ENCODE measurements at places on chromosomes 16 and 17.

DNA sequence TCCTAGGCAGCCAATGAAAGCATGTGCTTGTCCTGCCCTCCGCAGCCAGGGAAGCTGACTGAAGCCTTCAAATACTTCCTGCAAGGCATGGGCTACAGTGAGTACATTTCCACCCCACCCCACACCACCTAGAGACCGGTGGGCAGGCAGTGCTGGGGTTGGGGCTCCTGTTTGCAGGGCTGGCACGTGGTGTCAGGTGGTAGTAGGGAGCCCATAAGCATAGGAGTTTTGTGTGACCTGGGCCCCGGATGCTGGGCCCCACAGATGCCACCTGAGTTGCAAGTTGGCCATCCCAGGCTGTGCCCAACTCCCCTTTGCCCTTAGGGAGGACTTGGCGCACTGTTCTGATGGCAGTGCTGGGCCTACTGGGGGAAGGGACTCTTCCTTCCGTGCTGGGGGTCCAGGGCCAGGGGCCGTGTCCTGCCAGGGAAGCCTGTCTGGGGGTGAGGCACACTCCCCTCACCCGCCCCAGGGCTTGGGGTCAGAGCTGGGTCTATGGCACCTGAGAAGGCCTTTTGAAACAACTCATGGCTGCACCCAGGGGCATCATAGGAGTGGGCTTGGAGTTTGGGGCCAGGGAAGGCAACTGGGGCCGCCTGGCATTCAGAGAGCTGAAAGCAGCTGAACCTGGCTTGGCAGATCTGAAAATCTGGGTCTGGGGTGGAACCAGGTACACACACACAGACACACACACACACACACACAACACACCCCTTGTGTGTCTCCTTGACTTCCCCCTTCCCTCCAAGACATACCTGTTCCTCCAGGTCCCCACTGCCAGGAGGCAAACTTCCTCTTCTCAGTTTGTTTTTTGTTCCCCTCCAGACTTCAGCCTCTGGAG, 5.8 kb upstream of the SETD6 start:
- DNase-seq = no peak

GRCh38 chr16:57743458-57743857, 7.9 kb downstream of the KATNB1 start:
- no peak for DNase-seq

DNA sequence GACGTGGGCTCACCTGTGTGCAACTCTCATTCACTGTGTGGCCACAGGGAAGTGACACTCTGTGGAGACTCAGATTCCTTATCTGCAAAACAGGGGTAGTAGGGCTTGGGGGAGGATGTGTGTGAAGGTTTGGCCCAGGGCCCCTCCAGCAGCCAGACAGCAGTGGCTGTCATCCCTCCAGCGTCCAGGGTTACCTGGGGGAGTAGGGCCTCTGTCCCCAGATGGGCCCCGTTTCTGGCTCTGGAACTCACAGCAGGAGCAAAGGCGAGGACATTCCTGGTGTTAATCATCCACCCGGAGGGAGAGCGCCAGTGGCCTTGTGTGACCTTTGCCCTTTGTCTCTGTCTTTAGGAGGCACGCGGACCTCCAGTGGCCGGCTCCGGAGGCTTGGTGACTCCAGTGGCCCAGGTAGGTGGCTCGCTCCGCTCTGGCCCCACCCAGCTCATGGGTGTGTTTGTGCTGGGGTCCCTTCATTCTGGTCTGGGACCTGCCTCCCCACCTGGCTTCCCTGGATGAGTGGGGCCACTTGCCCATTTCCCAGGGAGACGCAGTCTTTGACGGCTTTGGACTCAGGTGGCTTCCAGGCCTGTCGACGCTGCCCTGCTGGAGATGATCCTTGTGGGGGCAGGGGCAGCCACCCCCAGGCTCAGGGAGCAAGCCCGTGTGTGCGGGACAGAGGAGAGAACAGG, 166.2 kb downstream of the SEC14L1 start:
- DNase-seq = no peak

- DNase-seq = no peak
These were observed 247.7 kb upstream of the PMFBP1 start for GRCh38 chr16:72419638-72420037.

- peak; percentile 30 for DNase-seq
These were observed 14.7 kb upstream of the PLLP start for GRCh38 chr16:57299009-57299718.

DNA sequence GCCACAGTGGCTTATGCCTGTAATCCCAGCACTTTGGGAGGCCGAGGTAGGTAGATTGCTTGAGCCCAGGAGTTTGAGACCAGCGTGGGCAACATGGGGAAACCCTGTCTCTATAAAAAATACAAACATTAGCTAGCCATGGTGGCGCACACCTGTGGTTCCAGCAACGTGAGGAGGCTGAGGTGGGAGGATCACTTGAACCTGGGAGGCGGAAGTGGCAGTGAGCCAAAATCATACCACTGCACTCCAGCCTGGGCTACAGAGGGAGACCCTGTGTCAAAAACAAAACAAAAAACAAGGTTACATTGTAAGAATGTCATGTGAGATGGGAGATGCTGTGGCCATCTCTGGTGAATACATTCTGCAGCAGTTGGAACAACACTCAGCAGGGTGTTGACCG, 13.5 kb downstream of the DUSP14 start:
- DNase-seq = no peak

- DNase-seq = no peak
These were observed 48.9 kb downstream of the IQCK start for GRCh38 chr16:19766988-19767387.

- no peak for DNase-seq
These were observed 14.0 kb downstream of the SALL1 start for GRCh38 chr16:51137097-51137496.

GRCh38 chr16:65497571-65497970, 375.7 kb upstream of the CDH11 start:
- no peak for DNase-seq

GRCh38 chr16:19503461-19504075, 18.3 kb downstream of the GDE1 start:
- DNase-seq = no peak

- no peak for DNase-seq
These were observed 52.6 kb upstream of the CDH8 start for GRCh38 chr16:62088731-62089410.

- no peak for DNase-seq
These were observed 7.2 kb downstream of the SOX9 start for GRCh38 chr17:72128039-72128438.

DNA sequence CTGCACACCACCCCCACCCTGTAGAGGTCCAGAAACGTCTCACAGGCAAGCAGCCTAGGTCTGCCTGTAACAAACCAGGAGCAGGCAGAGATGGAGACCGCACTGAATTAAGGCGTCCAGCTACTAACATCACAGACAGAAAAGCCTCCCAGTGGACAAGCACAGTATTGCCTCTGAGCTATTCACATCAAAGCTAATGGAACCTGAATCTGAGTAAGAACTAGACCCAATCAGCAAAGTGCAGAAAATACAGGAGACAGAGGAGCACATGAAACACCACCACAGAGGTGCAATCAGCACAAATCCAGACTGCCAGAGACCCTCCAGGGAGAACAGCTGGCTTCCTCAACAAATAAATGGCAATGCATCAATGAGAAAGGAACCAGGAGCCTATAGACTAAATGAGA, 22.2 kb upstream of the PEMT start:
- DNase-seq = peak; percentile 29

DNA sequence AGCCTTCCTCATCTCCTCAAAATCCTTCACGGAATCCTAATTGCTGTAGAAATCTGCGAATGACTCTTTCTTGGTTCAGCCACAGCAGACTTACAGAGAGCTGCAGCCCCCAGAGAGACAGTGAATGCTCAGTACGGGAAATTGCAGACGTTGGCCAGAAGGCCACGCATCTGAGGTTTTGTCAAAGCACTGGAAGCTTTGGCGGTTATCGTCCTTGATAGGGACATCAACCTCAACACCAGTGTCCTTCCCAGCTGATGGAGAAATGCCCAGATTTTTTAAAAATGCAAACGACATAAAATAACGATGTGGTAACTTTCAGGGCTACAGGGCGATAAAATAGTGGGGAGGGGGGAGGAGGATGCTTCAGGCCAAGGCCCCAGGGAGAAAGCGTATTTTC, 166.6 kb upstream of the CIBAR2 start:
- no peak for DNase-seq

- no peak for DNase-seq
These were observed 13.3 kb upstream of the MRPL38 start for GRCh38 chr17:75917917-75918445.

- DNase-seq = no peak
These were observed 177.7 kb upstream of the CIBAR2 start for GRCh38 chr16:85289760-85290625.

GRCh38 chr16:84574191-84574590, 43.7 kb downstream of the COTL1 start:
- DNase-seq = no peak

- DNase-seq = no peak
These were observed 26.0 kb upstream of the HNF1B start for GRCh38 chr17:37770631-37771518.

DNA sequence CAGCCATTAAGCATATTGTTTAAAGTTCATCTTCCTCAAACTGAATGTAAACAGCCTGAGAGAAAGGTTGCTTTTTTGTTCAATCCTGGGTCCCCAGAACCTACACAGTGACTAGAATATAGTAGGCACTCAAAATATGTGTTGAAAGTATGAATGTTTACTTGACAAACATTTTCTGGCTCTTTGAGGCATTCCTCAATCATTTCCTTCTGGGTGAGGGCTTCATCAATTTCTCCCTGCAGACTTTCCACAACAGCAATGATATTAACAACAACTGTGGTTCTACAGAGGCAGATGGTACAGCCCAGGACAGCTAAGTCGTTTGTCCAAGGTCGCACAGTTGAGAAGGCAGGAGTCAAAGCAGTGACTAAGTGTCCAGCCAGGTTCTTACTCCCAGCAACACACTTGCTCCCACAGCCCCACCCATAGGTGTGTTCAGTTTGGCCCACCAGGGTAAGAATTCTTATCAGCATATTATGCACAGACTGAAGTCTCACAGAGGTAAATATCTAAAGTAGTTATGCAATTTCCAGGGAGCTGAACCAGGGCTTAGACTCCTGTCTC, 61.1 kb downstream of the HS3ST3B1 start:
- DNase-seq = no peak

GRCh38 chr16:56226187-56226586, 34.9 kb downstream of the GNAO1 start:
- DNase-seq = no peak

- DNase-seq = no peak
These were observed 123.8 kb downstream of the GOSR1 start for GRCh38 chr17:30600830-30601494.

DNA sequence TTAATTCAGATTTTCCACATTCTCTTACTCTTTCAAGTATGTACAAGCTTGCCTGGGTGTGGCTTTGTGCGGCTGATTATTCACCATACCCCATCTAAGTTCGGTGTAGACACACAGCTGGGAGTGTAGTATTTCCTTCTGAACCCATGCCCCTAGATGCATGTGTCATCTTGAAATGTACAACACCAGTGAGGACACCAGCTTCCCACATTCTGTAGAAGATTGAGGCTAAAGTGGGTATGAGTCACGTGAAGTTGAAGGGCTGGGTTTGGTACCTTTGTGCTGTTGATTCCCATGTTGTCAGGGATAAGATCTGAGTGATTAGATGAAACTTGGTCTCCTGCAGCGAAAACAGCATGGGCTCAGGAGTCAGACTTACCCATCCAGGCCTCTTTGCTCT, 14.6 kb upstream of the DHX8 start:
- DNase-seq = no peak

- no peak for DNase-seq
These were observed 197.1 kb downstream of the ZFHX3 start for GRCh38 chr16:72850853-72851252.

GRCh38 chr17:67376415-67376736, 705 bp upstream of the PITPNC1 start:
- no peak for DNase-seq

- DNase-seq = no peak
These were observed 48.3 kb downstream of the KATNIP start for GRCh38 chr16:27598220-27598619.

DNA sequence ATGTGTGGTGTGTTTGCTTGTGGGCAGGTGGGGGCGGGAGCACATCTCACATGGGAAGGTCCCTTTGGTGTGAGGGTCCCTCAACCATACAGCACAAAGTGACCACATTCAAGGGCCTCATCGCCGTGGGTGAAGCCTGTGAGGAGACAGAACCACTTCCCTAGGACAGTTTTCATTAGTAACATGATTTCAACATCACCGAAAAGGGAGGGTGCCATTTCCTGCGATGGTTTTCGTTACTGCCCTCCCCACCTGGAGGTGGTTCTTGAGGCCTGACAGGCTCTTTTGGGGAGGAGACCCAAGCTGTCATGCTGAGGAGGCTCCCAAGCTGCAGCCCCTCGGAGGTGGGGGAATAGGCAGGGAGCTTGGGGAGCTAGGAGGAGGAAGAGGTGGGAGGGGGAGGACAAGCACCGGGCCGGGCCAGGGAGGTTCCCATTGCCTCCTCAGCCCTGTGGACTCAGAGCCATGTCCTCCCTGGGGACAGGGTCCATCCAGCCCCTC, 9.5 kb downstream of the CD300LB start:
- no peak for DNase-seq

- peak; percentile 63 for DNase-seq
These were observed 2.0 kb upstream of the TSPOAP1 start for GRCh38 chr17:58330538-58330996.

DNA sequence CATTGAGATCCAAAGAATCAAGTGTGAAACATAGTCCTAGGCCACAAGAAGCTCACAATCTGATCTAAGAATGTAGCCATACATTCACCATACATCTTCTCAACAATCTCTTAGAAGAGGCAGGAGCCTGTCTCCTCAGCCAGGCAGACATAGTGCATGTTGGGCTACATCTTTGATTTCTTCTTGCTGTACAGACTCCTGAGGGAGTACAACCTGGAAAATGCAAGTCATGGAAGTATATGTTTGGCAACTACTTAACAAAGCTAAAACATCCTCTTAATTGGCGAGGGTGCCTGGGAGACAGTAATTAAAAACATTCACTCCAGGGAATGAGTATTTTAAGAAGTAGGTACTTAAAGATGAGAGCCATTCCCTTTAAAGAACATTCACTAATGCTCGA, 79.2 kb upstream of the NOG start:
- no peak for DNase-seq
